ENCODE measurements at places on chromosomes 3 and 15. TPM values are rescaled to one million over a fixed set of nuclear protein-coding genes. Genes with fewer than 3 reads are reported as not detected.

Gene CHSY1
- 27.8 TPM for total RNA-seq

Gene RHO
- not detected for total RNA-seq

Gene TIPIN
- 8.3 TPM for total RNA-seq

Gene RBM5
- total RNA-seq = 502 TPM

Gene NR1I2
- under 0.01 TPM for total RNA-seq

Gene ATXN7
- total RNA-seq = 6.3 TPM

Gene PFKFB4
- total RNA-seq = 1.4 TPM

Gene FBXO22
- total RNA-seq = 51.6 TPM

Gene CSPG4
- total RNA-seq = 4.7 TPM

Gene SLC12A1
- total RNA-seq = not detected

Gene GPR149
- total RNA-seq = not detected

Gene PRRT3
- total RNA-seq = 0.49 TPM

Gene ZNF660
- 0.49 TPM for total RNA-seq

Gene STAB1
- 173 TPM for total RNA-seq

Gene GRK7
- total RNA-seq = under 0.01 TPM

Gene AP3B2
- total RNA-seq = not detected

Gene TFDP2
- total RNA-seq = 23.3 TPM

Gene SETD2
- total RNA-seq = 49.4 TPM

Gene SERPINI2
- not detected for total RNA-seq

Gene MLF1
- total RNA-seq = 5.3 TPM

Gene ESYT3
- not detected for total RNA-seq

Gene TP53BP1
- 26.4 TPM for total RNA-seq

Gene DISP2
- 0.38 TPM for total RNA-seq

Gene GUCA1C
- total RNA-seq = not detected

Gene CLDN18
- total RNA-seq = not detected

Gene GOLGA8F
- not detected for total RNA-seq

Gene PLCL2
- 7.1 TPM for total RNA-seq

Gene ATP6V1A
- 108 TPM for total RNA-seq

Gene SLC28A1
- total RNA-seq = not detected

Gene UACA
- total RNA-seq = 441 TPM

Gene KLHL40
- total RNA-seq = not detected

Gene ABHD17C
- total RNA-seq = 7.5 TPM

Gene RYR3
- under 0.01 TPM for total RNA-seq

Gene GP9
- not detected for total RNA-seq

Gene GOLGA6A
- not detected for total RNA-seq

Gene PKM
- 820 TPM for total RNA-seq

Gene CTXN2
- total RNA-seq = not detected

Gene TTC21A
- total RNA-seq = 1.3 TPM

Gene MYLK
- total RNA-seq = 127 TPM

Gene BTD
- total RNA-seq = 39.1 TPM

Gene BCHE
- 24.3 TPM for total RNA-seq

Gene ZPLD1
- total RNA-seq = not detected

Gene GTPBP8
- 19.1 TPM for total RNA-seq

Gene CIP2A
- total RNA-seq = 19.6 TPM

Gene GOLGA8R
- 1.3 TPM for total RNA-seq

Gene WDR93
- total RNA-seq = under 0.01 TPM

Gene TMIE
- 0.16 TPM for total RNA-seq

Gene CCR5
- not detected for total RNA-seq

Gene TFRC
- total RNA-seq = 86.1 TPM

Gene ROPN1
- not detected for total RNA-seq

Gene EOMES
- not detected for total RNA-seq

Gene MED12L
- total RNA-seq = under 0.01 TPM

Gene MYRIP
- 11.6 TPM for total RNA-seq

Gene B3GALNT1
- 34.8 TPM for total RNA-seq

Gene VPS18
- 36.3 TPM for total RNA-seq

Data from bladder microvascular endothelial cell (primary cell).